Choroid plexus epithelial cell (primary cell): ENCODE measurements at places on chromosomes 13 and 19.
A peak's percentile ranks its signal among the peaks of the same experiment; 100 is the strongest.

DNA sequence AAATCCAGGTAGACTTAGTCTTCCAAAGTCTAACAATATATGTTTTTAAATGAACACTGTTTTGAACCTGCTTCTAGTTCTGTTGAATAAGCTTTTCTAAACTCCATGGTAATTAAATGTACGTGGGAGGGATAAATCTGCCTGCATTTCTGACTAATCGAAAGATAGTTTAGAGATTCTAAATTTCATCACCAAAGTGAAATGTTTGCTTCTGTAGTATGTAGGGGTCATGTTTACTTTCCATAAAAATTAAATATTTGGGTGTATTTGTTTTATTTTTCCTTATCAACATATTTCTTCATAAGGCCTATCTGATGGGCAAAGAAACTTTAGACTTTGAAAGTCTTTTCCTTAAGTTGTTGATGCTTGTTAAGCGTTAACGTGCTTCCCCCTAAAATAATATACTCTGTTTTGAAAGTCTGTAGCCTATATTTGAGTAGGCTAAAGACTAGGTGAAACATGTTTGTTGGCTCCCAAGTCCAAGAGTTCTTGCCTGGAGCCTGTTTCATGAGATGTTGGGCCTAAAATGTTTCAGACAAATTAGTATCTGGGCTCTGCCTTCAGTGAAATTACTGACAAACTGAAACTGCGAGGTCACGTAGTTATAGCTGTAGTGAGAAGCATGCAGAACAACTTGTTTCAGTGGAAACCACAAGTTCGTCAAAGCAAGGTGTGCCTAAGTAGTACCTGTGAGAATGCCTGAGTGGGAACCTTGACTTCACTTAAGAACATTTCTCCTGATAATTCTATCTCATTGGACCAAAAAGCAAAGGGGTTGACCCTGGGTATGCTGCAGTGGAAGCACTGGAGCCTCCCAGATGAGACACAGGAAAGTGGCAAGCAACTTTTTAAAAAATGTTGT lies 126.2 kb downstream of the LMO7 start:
- DNase-seq: peak; percentile 58

DNA sequence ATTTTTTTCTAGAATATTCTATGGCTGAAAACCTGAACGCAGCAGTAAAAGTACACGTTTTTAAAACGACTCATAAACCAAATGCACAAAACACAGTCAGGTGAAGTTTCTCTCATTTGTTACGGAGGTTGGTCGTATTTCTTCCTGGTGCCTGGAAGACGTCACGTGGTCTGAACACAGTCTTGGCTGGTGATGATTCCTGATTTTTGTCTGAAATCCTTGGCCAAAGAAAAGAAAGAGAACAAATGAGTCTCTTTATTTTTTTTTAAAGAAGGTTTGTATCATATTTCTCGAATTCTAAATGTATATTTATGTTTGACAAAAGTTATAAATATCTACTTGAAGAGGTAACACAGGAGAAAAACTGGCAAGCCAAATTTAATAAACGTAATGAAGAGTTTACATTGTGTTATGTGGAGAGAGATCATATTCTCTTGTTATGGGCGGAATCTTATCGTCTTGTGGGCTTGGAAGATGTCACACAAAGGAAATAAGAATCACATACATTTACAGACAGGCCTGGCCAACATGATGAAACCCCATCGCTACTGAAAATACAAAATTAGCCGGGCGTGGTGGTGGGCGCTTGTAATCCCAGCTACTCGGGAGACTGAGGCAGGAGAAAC lies 10.0 kb upstream of the PNMA8A start:
- peak; percentile 61 for DNase-seq

DNA sequence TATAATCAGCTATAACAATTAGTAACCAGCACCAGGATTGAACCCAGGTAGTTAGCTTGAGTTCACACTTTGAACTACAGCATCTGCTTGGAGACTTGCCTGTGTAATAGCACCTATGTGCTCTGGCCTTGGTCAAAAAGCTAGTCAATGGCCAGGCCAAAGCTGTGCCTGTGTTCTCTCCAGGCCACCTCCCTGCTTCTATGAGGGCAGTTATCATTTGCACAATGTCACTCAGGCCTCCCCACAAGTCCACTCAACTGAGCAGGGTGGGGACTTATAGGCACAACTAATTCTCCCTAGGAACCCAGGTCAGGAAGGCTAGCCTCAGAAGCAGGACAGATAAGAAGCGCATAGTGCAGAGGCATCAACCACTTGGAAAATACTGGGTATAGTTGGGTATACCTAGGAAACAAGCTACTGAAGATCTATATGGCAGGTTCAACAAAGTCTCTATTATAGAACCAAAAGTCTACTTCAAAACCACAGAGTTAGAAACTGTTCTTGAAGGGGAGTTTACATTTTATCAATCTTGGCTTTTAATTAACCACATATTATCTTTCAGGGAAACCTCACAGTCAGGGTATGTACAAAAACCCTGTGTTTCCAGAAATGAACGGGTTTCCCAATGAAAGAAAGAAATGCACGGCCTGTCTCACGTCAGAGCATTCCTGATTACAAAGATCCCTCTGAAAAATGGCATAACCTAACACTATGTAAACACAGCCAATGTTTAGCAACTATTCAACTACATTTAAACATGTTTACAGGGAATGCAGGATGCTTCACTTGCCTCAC lies 140.9 kb downstream of the ABCC4 start:
- peak; percentile 15 for DNase-seq

- peak; percentile 72 for DNase-seq
Observed at GRCh38 chr13:110442930-110443621, 118.4 kb downstream of the RAB20 start.

DNA sequence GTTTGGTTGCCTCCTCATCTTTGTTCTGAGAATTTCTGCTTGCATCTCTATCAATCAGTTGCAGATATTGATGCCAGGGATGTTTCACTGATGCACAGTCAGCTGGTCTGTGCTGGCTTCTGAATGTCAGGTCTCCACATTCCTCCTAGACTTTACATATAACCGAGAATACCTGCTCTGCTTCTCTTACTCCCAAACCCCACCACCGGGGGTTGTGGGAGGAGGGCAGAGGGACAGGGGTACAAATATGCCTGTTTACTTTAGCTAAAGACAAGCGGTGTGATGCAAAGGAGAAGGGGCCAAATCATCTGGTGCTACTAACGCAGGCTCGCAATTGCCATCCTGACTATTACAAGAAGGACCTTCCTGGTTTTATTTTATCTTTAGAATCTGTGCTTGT lies 17.4 kb upstream of the KLHL1 start:
- DNase-seq: no peak

- peak; percentile 95 for DNase-seq
Observed at GRCh38 chr19:18156841-18157464, 4.0 kb downstream of the PIK3R2 start.

GRCh38 chr13:40974460-40975407 lies 44.4 kb downstream of the ELF1 start:
- peak; percentile 82 for DNase-seq

GRCh38 chr13:73521985-73522524 lies 463.2 kb downstream of the KLF5 start:
- no peak for DNase-seq

DNA sequence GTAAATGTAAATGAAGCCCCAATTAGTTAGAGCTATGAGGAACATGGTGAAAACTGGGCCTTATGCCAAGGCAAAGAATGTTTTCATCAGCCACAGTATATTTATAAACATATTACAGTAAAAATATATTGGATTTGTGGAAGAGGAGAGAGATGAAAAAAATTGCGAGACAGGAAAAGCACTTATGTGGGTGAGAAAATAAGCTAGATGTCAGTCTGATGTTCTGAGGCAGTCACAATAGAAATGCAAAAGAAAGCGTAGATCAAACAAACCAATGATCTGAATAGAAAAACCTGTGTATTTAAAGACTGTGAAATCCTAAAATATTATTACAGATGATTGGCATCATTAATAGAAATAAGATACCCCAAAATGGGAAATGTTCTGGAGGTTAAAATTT lies 1332.5 kb downstream of the SLITRK5 start:
- no peak for DNase-seq

- no peak for DNase-seq
Observed at GRCh38 chr13:83794583-83794982, 87.7 kb downstream of the SLITRK1 start.

- peak; percentile 61 for DNase-seq
Observed at GRCh38 chr13:100646030-100646673, 28.4 kb downstream of the TMTC4 start.

GRCh38 chr13:67119481-67119894 lies 110.6 kb downstream of the PCDH9 start:
- DNase-seq: peak; percentile 97

DNA sequence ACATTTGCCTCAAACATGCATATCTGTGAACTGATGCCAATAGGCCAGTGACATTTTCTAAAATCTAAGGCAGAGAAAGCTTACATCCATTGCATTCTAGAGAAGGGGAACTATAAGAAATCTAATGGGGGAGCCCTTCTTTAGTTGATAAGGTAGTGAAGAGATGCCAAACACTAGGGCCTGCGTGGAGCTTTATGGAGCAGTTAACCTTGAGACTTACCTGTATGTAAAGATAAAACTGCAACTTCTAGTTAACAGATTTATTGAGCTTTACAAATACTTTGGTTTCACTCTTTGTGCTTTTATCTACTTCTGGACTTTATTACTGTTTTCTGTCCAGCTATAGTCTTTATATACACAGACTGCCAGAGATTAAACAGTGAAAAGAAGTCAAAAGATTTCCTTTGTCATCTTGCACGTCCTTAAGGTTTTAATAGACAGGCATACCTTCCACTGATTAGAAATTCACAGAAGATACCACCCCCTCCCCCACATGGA lies 457.6 kb downstream of the KLF12 start:
- DNase-seq: no peak

GRCh38 chr13:28725046-28725610 lies 6.4 kb upstream of the SLC46A3 start:
- DNase-seq: peak; percentile 32

DNA sequence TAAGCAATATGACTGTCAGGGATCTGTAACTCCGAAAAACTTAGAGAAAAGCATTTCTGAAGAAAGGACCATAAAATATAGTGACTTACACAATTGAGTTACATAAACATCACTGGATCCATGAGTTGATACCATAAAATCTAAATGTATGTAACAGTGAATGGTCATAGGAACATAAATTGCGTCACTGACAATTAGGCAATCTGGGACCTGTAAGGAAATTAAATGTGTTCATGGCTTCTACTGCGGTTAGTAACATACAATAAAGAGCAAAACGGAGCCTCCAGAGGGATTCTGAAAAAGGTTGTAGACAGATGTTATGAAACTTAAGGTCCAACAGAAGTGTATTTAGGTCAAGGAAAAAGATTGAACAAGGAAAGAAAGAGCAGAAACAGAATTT lies 27.1 kb downstream of the POU4F1 start:
- DNase-seq: no peak

DNA sequence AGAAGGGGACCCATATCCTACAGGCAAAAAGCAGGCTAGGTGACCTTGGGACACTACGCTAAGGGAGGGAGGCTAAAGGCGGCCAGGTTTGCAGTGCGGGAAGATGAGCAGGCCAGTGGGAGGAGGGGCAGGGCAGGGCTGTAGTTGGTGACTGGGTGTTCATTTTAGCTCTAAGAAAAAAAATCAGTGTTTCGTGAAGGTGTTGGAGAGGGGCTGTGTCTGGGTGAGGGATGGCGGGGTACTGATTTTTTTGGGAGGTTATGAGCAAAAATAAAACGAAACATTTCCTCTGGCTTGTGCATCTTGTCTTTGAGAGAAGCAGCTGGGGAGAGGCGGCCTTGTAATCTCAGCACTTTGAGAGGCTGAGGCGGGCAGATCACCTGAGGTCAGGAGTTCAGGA lies 4.3 kb upstream of the NUP62 start:
- DNase-seq: no peak

DNA sequence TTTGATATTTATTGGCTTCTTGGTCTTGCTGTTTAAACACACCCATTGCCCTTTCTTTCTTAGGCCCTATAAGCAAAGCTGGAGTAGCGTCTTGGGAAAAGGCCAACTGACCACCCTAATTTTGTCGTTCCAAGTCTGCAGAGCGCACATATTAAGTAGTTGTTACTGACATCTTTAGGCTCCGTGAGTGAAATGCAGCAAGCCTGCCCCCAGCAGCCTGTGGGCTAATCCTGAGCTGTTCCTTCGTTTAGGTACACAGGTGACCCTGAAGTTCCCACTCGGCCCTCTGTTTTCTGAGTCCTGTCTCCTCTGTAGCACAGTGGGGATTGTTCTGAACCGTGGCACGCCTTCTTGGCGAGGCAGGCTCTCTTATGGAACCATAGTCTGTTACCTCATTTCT lies 170.5 kb downstream of the STK24 start:
- no peak for DNase-seq

DNA sequence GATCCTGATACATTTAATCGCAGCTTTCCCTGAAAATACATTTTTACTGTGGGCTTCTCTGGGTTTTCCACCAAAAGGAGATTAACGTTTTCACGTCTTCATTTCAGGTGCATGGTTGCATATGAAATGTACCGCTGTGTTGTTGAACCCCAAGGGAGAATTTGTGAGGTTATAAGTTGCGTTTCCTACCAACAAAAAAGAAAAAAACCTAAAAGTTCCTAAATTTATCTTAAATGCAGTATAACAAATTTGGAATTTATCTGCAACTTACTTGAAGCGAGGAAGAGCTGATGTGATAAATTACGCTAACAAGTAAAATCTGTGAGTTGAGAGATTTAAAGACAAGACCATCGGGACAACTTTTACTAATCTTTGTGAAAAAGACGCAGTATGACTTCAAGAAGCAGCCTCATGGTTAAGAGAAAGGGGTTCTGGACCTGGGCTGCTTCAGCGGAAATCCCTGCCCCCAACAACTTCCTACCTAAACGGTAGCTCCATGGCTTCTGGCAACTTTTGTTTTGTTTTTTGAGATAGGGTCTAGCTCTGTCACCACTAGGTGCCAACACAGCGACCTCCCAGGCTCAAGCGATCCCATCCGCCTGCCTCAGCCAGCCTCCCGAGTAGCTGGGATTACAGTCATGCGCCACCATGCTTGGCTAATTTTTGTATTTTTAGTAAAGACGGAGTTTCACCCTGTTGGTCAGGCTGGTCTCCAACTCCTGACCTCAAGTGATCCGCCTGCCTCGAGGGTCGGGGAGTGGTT lies 958 bp upstream of the OBI1 start:
- DNase-seq: peak; percentile 22

- no peak for DNase-seq
Observed at GRCh38 chr13:111906816-111907215, 160.1 kb upstream of the SOX1 start.
